ENCODE measurements at places on chromosomes 1 and 21.
A peak's percentile ranks its signal among the peaks of the same experiment; 100 is the strongest.

DNA sequence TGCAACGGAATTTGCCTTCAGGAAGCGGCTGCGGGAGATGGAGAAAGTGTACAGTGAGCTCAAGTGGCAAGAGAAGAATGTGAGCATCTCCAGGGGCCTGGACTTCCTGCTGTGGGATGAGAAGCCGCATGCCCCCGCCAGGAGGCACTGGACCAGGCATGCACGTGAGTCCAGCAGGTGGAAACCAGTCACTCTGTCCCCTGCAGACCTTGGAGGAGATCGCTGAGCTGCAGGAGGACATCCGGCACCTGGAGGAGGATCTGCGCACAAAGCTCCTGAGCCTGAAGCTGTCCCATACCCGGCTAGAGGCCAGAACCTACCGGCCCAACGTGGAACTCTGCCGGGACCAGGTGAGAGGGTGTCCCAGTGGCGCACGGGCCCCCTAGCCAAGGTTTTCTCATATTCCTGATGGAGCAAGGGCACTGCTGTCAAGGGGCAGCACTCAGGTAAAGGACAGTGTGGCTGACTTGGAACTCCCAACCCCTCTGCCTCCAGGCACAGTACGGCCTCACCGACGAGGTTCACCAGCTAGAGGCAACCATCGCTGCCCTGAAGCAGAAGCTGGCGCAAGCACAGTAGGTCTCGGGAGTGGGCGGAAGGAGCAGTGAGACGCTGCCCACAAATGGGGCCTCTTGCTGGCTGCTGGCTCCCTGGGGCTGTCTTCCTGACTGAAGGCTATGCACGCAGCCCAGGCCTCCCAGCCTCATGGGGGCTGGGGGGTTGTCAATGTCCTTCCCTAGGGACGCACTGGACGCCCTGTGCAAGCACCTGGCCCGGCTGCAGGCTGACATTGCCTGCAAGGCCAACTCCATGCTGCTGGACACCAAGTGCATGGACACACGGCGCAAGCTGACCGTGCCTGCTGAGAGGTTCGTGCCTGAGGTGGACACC is 1.2 kb upstream of the ADPRS start:
- DNase-seq, result no peak

DNA sequence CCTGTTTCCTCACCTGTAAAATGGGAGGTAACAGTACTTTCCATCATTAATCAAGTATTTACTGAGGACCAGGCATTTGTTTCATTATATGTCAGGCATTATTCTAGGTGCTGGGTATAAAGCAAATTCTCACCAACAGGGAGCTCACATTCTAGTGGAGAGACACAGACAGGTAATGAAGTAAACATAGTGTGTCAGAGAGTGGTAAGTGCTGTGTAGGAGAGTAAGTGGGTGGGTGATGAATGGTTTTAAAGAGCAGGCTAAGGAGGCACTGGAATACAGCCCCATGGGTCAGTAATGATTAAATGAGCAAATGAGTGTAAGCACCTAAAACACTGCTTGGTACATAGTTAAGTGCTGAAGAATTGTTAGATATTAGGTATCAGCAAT is 60.4 kb downstream of the DNTTIP2 start:
- DNase-seq, result no peak

DNA sequence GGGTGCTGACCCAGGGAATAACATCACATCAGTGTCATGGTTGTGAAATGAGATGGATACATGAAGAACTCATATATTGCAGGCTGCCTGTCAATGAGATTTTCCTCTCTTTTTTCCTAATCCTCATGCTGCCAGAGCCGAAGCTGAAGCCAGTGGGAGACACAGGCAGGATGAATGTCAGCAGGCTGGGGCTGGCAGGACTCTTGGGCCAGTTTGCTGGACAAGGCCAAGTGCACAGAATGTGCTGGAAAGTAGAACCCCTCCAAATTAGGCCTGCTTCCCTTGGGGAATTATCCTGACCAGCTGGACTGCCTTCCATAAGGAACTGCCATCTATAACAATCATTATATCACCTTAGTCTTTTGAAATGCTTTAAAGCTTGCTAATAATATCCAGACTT is 31.4 kb downstream of the SLC44A3 start:
- no peak for DNase-seq

- no peak for DNase-seq
Measured at GRCh38 chr21:35473496-35473895, 424.4 kb upstream of the RUNX1 start.

DNA sequence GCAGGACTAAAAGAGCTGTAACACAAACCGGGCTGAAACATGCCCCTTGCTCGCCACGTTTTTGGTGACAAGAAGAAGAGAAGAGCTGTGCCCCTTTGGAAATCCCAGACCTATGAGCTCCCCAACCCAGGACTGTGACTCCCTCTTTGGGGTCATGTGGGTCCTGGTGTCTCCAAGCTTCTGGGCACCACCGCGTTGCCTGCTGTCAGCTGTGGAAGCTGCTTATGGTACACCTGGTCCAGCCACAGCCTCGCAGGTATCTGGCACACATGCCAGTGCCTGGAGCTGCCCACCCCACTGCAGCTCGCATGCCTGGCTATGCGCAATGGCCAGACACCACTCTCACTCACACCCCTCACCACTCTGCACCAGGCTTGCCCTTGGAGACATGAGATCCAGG is 171.8 kb downstream of the MATN1 start:
- DNase-seq, result no peak

DNA sequence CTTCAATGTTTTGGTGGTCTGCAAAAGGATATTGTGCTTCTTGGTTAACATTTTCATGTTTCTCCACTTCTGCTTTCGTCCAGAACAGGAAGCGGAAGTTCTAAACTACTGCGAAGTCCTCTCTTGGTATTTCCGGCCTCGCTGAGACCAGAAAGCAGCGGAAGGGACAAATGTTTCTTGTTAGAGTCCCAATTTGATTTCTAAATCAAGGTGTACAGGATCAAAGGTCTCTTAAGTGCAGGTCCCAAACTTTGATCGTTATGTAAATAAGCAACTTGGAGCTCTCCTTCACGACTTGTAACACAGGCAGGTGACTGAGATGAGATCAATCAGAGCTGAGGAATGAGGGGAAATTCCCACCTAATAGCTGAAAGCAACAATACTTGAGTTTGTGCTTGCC is 40.1 kb upstream of the HMCN1 start:
- DNase-seq, result no peak

- no peak for DNase-seq
Measured at GRCh38 chr1:205059660-205060059, 16.6 kb downstream of the CNTN2 start.

DNA sequence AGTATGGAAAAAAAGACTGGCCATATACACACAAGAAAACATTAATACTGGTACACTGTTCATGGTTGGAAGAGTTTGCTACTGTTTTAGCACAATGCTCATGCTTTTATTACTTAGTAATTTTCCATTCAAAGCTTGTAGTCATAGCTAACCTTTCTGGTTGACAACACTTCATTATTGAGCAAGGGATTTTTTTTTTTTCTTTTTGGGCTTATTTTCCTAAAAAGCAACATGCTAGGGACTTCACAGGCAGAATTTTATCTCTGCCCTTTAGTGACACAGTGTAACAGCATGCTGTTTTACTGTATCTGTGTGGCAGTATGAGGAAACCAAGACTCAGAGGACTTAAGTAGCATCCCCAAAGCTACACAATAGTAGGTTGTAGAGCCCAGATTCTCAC is 58.5 kb downstream of the FGGY start:
- DNase-seq, result no peak

DNA sequence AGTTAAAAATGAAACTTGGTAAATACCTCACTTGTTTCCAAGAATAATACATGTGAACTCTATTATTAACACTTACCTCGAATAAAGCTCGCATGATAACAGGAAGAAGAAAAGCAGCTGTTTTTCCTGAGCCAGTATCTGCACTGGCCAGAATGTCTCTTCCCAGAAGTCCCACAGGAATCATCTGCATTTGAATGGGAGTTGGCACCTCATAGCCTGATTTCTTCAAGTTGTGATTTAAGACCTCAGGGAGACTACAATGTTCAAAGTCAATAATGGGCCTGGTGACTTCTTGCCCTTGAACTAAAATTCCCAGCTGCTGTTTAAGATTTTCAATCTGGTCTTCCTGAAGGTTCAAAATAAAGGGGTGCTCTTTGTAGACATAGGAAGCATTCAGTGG is 3.8 kb downstream of the DDX59 start:
- DNase-seq, result no peak

GRCh38 chr21:34271189-34271851 is 92.5 kb upstream of the KCNE2 start:
- DNase-seq, result no peak

DNA sequence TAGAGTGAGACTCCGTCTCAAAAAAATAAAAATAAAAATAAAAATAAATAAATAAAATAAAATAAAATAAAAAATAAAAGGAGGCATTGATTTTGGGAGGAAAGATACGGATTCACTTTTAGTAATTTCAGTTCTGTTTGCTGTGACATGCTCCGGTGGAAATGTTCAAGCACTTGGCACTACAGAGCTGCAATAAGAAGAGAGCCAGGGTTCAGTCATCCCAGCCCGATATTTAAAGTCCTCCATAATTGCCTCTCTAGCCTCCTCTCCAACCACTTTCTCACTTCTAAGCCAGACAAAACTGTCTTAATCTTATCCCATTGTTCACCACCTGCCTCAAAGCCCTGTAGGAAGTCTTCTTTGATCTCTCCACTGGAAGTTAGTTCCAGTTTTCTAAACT is 55.0 kb upstream of the MACF1 start:
- no peak for DNase-seq

GRCh38 chr1:23126801-23127200 is 41.9 kb downstream of the LUZP1 start:
- DNase-seq, result no peak

- DNase-seq, result no peak
Measured at GRCh38 chr1:183590244-183591191, at the start of gene NCF2. Gene NCF2 (minus strand): TSS chr1:183590459. CDS start chr1:183590329, 130 bp downstream.

DNA sequence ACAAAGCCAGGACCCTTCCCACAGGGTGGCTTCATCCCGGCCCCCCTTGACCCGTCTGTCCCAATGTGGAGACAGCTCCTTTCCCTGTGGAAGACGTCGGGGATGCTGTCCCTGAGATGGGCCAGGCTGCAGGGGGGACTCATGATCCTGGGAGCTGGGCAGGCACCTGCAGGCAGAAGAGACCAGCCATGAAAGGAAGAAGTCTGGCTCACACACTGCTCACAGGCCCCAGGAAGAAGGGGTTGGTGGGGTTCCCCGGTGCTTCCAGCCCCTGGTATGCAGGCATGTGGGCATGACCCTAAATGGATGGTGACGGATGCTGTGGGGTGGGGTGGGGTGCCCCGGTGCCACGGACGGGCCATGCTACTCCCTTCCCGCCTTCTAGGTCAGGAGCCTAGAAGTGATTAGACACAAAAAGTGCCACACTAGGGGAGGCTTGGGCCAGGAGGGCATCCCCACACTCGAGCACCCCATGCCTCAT is 8.3 kb downstream of the ACTRT2 start:
- no peak for DNase-seq

DNA sequence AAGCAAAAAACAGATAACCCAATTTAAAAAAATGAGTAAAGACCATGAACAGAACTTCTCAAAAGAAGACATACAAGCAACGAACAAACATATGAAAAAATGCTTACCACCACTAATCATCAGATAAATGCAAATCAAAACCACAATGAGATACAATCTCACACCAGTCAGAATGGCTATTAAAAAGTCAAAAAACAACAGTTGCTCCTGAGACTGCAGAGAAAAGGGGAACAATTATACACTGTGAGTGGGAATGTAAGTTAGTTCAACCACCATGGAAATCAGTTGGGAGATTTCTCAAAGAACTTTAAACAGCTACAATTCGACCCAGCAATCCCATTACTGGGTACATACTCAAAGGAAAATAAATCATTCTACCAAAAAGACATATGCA is 131.6 kb downstream of the PTGER3 start:
- DNase-seq, result no peak

GRCh38 chr21:40685141-40685540 is 161.8 kb downstream of the DSCAM start:
- DNase-seq, result no peak

DNA sequence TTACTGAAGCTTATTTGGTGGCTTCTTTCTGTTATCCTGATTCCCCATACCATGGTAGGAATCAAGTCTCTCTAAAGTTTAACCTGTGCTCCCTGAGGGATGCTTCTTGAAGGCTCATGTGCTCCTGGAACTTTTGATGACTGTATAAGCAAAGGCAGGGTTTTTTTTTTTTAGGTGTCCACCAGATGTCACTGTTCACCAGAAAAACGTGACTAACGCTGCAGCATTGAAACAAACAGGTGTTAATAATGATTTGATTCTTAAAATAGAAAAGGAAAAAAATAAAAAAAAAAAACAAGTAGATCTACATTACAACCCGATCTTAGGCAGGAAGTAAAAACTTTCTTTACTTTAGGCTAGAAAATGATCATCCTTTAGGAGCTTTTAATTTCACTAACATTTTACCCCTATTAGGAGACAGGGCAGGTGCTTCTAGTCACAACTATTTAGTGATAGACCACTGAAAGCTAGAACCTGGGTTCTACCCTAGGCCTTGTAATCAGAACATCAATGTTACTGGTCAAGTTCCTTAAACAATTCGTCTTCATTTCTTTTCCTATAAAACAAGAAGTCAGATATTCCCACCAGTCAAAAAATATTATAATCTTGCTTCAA is 223.0 kb downstream of the PLA2G4A start:
- peak; percentile 33 for DNase-seq

DNA sequence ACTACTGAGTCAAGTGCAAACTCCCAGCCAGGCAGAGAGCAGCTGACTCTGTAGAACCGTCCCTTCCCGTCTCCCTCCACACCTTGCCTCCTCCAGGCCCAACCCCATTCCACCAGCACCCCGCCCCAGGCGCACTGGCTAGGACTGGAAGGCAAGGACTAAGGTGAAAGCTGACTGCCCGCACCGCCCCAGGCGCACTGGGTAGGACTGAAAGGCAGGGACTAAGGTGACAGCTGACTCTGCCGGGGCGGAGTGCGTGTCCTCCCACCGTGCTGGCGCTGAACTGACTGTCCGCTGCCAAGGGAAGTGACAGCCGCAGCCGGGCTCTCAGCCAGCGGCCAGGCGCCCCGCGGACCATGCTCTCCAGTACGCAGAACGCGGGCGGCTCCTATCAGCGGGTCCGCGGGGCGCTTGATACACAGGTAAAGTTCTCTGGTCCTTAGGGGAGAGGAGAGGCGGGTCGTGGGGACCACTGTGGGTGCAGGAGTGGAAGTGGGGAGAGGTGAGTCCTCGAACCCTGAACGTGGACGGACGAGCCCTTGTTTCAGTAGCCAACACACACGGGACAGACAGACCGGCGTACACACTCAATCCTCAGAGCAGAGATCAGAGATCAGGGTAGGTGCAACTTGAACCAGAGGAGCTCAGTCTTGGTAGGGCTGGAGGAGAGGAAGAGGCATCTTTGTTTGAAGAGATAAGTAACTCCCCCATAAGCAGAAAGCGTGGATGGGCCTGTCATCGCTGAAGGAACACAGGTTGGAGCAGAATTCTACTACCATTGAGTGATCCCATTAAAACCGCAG is 58.0 kb downstream of the RBM11 start:
- DNase-seq, result no peak

GRCh38 chr1:2496087-2496622 is 20.1 kb downstream of the PLCH2 start:
- DNase-seq, result no peak

DNA sequence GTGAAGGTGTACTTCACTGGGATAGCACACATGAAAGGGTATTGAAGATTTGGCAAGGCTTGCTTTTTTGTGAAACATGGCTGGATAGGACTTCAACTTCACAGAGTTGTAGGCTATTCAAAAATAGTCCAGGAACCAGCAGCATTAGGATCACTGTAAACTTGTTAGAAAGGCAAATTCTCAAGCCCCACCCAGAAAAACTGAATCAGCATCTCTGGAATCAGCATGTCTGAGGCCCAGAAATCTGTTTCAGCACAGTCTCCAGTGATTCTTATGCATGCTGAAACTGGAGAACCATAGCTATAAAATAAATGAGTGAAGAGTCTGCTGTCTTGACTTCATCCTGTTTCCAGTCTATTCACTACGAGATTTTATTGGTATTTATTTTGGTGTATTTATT is 8.1 kb upstream of the KRTAP21-3 start:
- no peak for DNase-seq

All from retinal pigment epithelial cell (primary cell).